Smooth muscle cell of the coronary artery (primary cell): ENCODE measurements at places on chromosomes 12 and 14. TPM values are rescaled to one million over a fixed set of nuclear protein-coding genes. Genes with fewer than 3 reads are reported as not detected.

GALNT16 gene
- 0.98 and 11.7 TPM in 2 replicates for total RNA-seq

SLC10A1 gene
- not detected in 2 replicates for total RNA-seq

GPR137C gene
- 0.23 and 0.68 TPM in 2 replicates for total RNA-seq

DAO gene
- total RNA-seq, result under 0.01 TPM in 1 of 2 replicates, not detected in the other

NKX2-1 gene
- not detected in 2 replicates for total RNA-seq

PRR4 gene
- 0.47 and 0.53 TPM in 2 replicates for total RNA-seq

SLC38A4 gene
- total RNA-seq, result 0.35 and 0.60 TPM in 2 replicates

GSC gene
- total RNA-seq, result 1.3 TPM in 1 of 2 replicates, not detected in the other

ALDH1L2 gene
- 20.4 and 40.1 TPM in 2 replicates for total RNA-seq

BRMS1L gene
- 2.6 and 3.0 TPM in 2 replicates for total RNA-seq

AMN1 gene
- 7.8 and 12.6 TPM in 2 replicates for total RNA-seq

OLR1 gene
- not detected in 2 replicates for total RNA-seq

MMP17 gene
- total RNA-seq, result 9.1 and 9.5 TPM in 2 replicates

TMEM132D gene
- not detected in 2 replicates for total RNA-seq
